ENCODE measurements at places on chromosomes 5 and 9.

DNA sequence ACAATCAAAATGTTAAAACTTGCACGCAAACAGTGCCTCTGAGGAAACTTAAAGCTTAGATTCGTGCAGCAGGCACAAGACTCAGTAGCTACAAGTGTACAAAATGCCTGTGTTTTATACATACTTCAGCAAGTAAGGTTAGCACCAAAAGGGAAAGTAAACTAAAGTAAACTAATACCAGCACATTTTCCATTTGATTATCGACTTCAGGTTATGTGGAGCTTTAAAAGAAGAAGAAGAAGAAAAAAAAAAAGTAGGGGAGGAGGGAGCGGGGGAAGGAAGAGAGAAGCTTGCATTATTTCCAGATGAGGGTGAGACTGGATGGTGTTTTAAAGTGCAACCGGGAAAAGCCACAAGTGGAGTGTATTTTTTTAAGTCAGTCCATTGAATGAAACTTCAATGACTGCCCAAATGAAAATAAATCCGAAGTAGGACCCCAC is 596 bp upstream of the ADAMTS6 start:
- DNase-seq, result no peak

GRCh38 chr5:6899221-6899620 is 186.0 kb downstream of the TENT4A start:
- DNase-seq, result no peak

DNA sequence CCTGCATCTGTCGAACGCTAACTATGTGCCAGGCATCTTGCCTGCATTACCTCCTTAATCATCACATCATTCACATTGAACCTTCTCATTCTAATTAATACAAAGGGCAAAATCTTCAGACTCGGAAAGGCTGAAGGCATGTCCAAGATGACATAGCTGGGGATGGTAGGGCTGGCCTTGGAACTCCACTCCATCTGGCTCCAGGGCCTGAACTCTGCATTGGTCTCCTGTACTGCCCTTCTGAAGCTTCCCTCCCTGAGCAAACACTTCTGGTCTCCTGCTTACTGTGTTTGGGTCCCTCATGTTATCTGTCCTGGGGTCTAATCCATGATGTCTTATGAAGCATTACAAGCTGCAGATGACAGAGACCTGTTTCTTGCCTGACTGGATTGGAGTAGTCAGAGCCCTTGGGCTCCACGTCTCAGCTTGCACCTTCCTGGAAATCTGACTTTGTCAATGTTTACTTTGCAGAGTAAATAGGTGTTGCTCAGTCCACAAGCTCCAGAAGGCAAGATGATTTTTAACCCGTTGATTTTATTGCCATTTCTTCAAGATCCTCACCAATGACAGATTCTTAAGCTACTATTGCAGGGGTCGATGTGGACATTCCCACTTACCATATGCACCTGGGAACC is 106.1 kb downstream of the GALNT10 start:
- DNase-seq, result no peak

GRCh38 chr5:126723643-126724042 is 53.3 kb upstream of the LMNB1 start:
- DNase-seq, result no peak

DNA sequence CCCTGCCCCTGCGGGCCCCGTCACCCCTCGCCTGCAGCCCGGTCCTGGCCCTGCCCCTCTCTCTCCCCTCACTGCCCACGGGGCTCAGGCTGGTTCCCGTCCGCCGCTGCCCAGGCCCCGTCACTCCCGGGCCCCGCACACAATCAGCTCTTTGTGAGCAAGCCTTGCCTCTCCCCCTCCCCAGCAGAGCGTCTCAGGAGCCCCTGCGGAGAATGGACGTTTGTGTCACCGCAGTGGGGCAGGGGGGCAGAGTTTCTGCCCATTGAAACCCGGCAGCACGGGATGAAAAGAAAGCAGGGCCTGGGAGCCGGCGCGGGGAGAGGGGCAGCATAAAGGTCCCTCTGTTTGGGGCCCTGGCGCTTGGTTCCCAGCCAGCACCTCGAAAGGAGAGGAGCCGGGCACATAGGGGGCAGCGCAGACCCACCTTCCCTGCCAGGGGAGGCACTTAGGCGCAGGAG is 13.5 kb upstream of the NUP214 start:
- DNase-seq, result peak; percentile 74

DNA sequence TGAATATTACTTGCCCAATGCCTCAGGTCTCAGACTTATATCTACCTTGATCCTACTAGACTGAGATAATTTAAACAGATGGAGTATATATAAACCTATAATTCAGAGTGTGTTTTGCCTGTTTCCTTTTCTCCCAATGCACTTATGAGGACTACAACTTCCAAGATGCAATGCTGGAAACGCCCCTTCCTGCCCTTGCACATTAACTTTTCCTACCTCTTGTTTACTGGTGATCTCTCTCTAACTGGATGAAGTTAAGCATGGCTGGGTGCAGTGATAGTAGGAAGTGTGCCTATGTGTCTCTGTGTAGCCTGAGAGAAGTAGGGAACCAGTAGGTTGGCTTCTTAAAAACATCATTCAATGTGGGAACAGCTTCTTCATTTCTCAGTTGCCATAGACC is 115.2 kb downstream of the SVEP1 start:
- DNase-seq, result no peak

- no peak for DNase-seq
Observed at GRCh38 chr9:27352457-27353165, 55.7 kb upstream of the EQTN start.

- no peak for DNase-seq
Observed at GRCh38 chr5:17147617-17148016, 69.8 kb upstream of the BASP1 start.

- DNase-seq, result no peak
Observed at GRCh38 chr5:68141494-68141893, 74.1 kb upstream of the PIK3R1 start.

GRCh38 chr5:171450423-171451331 is 31.2 kb downstream of the FGF18 start:
- peak; percentile 80 for DNase-seq

DNA sequence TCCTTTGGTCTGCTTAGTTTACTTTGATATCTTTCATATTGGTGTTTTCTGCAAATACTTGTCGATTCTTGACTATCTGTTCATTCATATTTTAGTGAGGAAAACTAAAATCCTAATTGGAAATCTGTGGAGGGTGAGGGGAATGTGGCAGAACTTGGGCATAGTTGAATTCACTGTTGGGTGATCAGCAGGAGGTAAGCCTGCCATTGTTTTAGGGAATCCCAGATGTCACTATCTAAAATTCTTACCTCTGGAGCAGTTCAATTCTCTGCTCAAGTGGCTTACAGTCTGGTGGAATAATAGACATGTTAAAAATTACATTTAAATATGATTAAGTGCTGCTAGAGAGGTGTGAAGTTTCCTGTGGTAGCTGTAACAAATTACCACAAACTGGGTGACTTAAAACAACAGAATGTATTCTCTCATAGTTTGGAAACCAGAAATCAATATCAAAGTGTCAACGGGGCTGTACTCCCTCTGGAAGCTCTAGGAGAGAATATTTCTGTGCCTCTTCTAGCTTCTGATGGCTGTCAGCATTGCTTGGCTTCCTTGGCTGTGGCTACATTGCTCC is 90.3 kb upstream of the GCNT4 start:
- no peak for DNase-seq

DNA sequence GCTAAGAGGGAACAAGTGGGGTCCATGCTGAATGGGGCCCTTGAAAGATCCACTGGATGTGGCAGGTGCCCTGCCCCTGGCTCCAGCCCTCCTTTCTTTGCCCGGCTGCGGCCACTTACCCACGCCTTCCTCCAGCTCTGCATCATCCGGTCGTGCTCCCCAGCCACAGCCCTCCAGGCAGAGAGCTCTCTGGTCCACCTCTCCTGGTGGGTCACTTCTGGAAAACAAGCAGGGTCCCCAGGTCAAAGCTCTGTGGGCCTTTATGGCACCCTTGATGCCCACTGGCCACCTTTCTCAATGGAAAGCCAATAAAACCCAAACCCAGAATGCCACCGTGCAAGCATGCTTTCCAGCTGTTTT is 45.0 kb downstream of the SECISBP2 start:
- peak; percentile 33 for DNase-seq

GRCh38 chr5:155839251-155840037 is 487.5 kb upstream of the SGCD start:
- no peak for DNase-seq

DNA sequence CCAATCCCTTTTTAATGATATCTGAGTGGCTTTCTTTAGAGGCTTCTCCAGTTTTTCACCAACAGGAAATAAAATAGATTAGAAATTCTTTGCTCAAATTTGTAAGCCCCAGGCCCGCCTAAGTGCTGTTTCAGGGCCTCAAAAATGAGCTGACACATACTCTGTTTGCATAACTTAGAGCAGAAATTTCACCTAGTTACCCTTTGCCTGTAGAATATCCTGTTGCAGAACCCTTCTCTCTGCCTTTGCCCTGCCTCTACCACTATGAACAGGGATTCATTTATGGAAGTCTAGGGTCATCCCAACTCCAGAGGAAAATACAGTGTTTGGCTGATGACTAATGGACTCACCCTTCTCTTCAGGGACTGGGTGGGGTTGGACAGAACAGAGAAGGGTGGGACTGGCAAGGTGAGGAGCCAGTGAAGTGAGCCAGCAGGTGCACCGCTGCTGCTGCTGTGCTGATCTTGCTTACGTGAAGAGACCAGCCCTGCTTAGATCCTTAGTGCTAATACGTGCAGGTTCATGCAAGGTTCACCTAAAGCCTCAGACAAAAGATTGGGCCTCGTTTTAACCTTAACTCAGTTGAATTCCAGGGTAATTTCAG is 22.8 kb downstream of the OSTF1 start:
- no peak for DNase-seq

GRCh38 chr9:120711354-120711753 is 2.9 kb downstream of the MEGF9 start:
- no peak for DNase-seq

DNA sequence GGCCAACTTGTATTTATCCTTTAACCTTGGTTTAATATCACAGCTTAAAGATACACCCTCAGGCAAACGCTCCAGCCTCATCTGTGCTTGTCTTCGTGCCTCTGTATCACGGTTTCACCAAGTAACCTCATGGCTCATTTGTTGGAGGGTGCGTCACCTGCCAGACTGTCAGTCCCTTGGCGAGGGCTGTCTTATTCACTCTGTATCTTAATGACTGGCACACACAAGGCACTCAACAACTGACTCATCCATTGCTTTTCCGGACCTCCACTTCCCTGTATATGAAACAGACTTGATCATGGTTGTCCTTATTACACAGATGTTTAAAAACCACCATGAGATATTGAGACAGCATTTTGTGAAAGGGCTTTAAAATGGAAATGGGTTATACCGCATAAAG is 28.0 kb downstream of the LCP2 start:
- DNase-seq, result no peak

GRCh38 chr5:10634562-10634961 is 70.7 kb downstream of the ANKRD33B start:
- DNase-seq, result no peak

DNA sequence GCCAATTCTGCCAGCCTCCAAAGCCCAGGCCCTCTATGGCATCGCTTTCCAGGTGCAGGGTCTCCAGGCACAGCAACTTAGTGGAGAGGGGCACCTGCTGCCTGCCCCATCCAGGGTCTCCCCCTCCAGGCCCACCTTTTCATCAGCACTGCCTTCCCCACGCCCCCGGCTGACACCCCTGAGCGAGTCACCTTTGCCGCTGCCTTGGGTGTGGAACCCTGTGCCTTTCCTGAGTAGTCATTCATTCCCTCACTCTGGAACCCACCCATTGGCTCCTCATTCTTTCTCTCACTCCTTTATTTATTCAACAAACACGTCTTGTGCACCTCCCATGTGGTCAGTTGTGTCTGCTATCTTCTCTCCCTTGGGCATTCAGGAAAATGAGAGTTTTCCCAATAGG is 14.5 kb upstream of the RPL26L1 start:
- peak; percentile 39 for DNase-seq
